ENCODE measurements at places on chromosomes 13 and 19. TPM values are rescaled to one million over a fixed set of nuclear protein-coding genes. Genes with fewer than 3 reads are reported as not detected.
A peak's percentile ranks its signal among the peaks of the same experiment; 100 is the strongest.

The CPB2 gene
- not detected for total RNA-seq

- peaks cover 3% of the 10 kb centered on the region for H3K4me1 ChIP-seq
- H3K36me3 ChIP-seq = no peaks in the 10 kb centered on the region
- DNase-seq = no peak
Measured at GRCh38 chr13:110310541-110311442, 3.7 kb downstream of the COL4A2 start.

The FOXA3 gene
- not detected for total RNA-seq

The IFNL1 gene
- not detected for total RNA-seq

The RFPL4A gene
- total RNA-seq = not detected

DNA sequence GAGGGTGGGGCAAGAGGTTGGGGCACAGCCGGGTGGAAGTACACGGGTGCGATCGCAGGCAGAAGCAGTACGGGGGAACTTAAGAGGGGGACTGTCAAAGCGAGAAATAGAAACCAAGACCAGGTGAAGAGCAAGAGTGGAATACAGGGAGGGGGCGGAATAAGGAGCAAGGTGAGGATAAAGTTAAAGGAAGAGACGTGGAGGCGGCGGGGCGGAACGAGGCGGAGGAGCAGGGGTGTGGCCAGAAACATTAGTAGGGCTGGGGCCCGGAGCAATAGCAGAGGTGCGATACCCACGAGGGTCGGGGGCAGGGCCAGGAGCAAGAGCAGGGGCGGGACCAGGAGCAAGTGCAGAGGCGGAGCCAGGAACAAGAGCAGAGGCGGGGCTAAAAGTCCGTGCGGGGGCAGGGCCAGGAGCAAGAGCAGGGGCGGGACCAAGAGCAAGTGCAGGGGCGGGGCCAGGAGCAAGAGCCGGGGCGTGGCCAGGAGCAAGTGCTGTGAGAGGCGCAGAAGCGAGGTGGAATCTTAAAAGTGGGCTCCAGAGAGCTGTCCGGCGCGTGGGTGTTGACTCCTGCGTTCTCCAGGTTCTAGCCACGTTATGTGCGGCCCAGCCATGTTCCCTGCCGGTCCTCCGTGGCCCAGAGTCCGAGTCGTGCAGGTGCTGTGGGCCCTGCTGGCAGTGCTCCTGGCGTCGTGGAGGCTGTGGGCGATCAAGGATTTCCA, 1.2 kb downstream of the CATSPERG start:
- DNase-seq = peak; percentile 88
- H3K4me3 ChIP-seq = peak overlapping the region; percentile 91
- no peaks in the 10 kb centered on the region for H3K27me3 ChIP-seq
- H3K27ac ChIP-seq = peak overlapping the region; percentile 97
- H3K4me1 ChIP-seq = peaks cover 8% of the 10 kb centered on the region

DNA sequence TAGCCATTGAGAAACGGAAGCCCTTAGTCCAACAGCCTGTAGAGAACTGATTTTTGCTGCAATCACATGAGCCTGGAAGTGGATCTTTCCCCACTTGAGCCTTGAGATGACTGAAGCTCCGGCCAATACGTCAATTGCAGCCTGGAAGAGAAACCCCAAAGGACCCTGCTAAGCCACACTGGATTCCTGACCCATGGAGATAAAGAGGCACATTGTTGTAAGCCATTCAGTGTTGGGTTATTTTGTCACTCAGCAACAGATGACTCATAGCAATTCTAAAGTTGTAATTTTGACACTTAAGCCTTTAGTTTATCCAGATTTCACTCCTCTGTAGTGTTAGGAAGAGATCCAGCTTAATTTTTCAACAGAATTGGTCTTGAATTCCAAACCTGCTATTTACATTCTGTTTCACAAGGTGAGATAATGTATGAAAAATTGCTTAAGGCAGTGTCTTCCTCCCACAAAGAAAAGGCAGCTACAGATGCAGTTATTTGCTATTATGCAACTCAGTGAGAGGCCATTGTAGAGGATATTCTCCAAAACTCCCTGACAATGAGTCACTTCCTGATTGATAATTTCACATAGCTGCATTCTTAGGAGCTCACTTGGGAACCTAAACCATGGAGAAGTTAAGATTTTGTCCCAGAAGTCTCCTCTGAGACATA, 59.4 kb upstream of the TSHZ3 start:
- DNase-seq = no peak
- no peaks in the 10 kb centered on the region for H3K4me1 ChIP-seq
- H3K27me3 ChIP-seq = no peaks in the 10 kb centered on the region
- H3K36me3 ChIP-seq = no peaks in the 10 kb centered on the region

GRCh38 chr19:55554302-55554701, 9.0 kb upstream of the SBK3 start:
- no peak overlapping the region for H3K4me3 ChIP-seq
- no peaks in the 10 kb centered on the region for H3K36me3 ChIP-seq
- peaks cover 2% of the 10 kb centered on the region for H3K4me1 ChIP-seq
- no peak overlapping the region for H3K27ac ChIP-seq
- DNase-seq = no peak

DNA sequence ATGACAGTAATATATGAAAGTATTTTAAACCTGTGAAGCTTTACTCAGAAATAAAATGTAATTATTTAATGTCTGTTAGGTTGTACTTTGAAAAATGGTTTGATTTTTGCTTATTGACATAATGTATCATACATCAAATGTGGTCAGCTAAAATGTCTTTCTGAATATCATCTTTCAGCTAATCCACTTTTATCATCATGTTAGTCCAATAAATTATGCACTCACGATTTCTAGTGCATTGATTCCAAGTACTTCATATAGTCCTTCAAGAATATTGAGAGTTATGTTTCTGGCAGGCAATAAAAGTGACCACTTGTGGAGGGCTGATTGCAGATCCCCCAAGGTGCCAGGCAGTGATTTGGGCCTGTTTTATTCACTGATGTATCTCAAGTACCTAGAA, 1204.1 kb downstream of the OLFM4 start:
- H3K4me3 ChIP-seq = no peak overlapping the region
- DNase-seq = no peak
- no peaks in the 10 kb centered on the region for H3K36me3 ChIP-seq

The ZNF724 gene
- 8.0 TPM for total RNA-seq
